ENCODE measurements at places on chromosomes 1 and 21.
A peak's percentile ranks its signal among the peaks of the same experiment; 100 is the strongest.

DNA sequence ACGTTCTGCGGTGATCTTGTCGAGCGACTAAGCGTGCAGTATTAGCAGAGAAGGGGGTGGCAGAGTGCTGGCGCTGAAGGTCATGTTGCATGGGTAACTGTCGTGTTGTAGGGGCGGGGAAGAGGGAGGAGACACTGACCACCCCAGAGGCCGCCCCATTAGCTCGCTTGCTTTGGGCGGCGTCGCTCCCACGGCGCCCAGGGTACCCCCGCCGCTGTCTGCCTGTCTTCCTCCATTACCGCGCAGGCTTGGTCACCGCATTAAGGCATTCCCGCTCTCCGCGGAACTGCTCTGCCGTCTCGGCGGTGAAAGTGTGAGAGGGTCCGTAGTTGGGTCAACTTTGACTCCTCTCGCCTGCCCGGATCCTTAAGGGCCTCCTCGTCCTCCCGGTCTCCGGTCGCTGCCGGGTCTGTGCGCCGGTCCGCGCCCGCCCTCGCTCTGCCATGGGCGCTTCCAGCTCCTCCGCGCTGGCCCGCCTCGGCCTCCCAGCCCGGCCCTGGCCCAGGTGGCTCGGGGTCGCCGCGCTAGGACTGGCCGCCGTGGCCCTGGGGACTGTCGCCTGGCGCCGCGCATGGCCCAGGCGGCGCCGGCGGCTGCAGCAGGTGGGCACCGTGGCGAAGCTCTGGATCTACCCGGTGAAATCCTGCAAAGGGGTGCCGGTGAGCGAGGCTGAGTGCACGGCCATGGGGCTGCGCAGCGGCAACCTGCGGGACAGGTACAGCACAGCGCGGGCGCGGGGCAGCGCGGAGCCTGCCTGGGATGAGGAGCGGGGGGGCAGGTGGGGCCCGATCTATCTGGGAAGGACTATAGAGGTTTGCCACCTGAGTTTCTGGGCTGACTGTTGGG, at the start of gene MTARC2:
Gene MTARC2, plus strand, starts transcription at position 234 of the 846 bp plus-strand sequence. Its CDS starts 210 bp downstream, at position 444.
- no peak for DNase-seq

GRCh38 chr1:61184040-61184713, 101.8 kb downstream of the NFIA start:
- DNase-seq: no peak

- DNase-seq: no peak
Measured at GRCh38 chr1:178055779-178056471, 38.0 kb upstream of the RASAL2 start.

DNA sequence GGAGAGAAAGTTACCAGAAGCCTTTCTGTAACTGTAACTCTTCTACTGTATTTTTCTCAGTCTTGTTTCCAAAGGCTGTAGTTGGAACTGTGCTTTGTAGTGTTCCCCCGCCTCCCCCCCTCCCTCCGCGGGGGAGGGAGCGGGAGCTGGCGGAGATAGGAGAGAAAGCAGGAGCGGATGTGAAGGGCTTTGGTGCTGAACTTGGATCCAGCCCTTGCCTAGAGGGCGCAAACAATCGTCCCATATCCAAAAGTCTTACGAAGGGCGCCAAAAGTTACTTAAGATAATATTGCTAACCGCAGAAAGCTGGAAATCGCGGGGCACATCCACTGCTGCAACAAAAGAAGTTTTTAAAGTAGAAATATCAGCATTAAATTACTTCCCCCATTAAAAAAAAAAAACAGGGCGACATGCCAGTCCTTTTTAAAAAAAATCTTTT, 2.4 kb upstream of the NFIA start:
- DNase-seq: no peak

DNA sequence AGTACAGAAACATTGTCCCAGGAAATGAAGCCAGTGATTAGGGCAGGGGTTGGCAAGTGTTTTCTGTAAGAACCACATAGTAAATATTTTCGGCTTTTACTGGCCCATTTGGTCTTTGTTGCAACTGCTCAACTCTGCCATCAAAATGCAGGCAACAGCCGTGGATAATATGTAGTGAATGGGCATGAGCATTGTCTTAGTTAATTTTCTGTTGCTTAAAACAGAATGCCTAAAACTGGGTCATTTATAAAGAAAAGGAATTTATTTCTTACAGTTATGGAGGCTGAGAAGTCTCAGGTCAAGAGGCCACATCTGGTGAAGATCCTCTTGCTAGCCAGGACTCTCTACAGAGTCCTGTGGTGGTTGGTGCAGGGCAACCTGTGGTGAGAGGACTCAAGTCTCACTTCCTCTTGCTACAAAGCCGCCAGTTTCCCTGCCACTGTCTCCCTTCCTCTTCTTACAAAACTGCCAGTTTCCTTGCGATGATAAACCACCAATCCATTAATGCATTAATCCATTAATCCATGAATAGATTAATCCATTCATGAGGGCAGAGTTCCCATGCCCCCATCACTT, 166.4 kb downstream of the PSMG1 start:
- DNase-seq: no peak

GRCh38 chr1:172578586-172578985, 45.6 kb downstream of the SUCO start:
- DNase-seq: no peak

GRCh38 chr1:223144914-223145313, 1.9 kb upstream of the TLR5 start:
- no peak for DNase-seq

- no peak for DNase-seq
Measured at GRCh38 chr1:4617506-4617905, 36.9 kb upstream of the AJAP1 start.

GRCh38 chr1:216461466-216461865, 38.2 kb upstream of the USH2A start:
- DNase-seq: no peak

DNA sequence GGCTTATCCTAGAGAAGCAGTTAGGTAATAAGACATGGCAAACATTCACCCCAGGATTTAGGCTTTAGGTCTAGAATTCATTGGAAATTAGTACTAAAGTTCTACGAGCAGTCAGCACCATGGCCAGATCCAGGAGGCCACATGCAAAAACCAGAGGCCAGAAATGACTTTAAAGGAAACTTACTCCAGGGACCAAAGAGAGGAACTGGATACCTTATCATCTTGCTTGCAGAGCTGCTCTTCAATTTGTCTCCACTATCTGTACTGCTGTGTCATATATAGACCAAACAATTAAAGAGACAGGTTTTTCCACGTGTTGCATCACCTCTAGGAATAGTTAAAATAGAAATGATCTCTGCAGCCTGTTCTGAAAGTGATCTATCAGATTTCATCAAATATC, 127.8 kb downstream of the LMX1A start:
- no peak for DNase-seq

DNA sequence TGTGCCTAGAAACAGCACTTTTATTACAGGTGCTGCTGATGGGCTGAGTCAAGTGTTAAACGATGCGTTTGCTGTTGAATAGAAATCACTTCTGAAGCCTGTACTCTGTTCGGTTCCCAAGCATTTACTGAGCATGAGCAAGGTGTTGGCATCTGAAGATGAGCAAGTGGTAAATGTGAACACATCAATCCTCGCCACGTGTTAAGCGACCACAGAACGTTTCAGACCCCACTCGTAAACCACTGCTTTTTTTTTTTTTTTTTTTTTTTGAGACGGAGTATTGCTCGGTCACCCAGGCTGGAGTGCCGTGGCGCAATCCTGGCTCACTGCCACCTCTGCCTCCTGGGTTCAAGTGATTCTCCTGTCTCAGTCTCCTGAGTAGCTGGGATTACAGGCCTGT, 241.2 kb downstream of the SETD4 start:
- DNase-seq: no peak

DNA sequence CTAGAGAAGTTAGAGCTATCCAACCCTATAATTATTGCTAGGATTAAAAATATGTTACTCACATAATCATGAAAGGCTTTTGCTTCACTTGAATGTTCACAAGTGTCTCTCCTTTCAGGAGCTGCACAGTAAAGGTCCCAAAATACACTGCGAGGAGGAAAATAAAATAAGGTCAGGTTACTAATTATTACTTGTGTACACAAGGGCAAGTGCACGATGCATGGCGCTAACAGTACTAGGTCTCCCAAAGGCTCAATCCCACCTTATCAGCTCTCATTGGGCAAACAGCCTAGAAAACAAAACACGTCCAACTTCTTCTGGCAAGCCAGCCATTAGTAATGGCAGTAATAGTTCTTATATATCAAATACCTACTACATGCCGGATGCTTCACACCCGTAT, 4.4 kb downstream of the SSBP3 start:
- no peak for DNase-seq

DNA sequence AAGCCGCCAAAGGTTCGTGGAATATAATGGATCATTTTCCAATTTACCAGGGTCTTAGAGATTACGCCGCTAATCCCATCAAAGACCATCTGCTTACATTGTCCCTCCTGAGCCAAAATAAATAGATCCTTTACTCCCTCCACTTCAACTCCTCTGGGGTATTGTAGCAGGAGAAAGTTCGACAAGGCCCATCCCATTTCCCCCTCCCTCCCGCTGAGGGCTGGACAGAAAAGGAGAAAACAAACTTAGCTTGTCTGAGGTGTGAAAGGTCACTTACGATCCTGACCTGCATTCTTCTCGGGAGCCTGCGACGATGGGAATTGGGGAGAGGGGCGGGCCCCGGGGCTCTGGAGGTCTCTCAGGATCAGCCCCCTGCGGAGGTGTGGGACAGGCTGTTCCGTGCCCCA, 60.8 kb downstream of the MEF2D start:
- DNase-seq: no peak

DNA sequence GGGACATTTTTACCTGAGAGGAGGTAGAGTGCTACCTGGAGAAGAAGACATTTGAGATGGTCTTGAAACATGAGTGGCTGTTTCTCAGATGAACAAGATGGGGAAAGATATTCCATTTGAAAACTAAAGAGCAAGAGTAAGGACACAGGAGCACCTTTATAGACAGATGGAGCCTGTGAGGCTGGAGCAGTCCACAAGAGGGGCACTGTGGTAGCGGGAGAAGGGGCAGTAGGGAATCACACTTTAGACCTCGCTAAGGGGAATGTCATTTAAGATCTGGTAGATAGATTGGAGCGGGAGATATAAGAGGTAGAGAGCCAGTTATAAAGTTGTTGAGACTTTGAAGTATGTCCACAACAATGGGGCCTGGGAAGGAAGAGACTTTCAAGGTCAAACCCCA, 23.4 kb downstream of the DYNLT5 start:
- no peak for DNase-seq

DNA sequence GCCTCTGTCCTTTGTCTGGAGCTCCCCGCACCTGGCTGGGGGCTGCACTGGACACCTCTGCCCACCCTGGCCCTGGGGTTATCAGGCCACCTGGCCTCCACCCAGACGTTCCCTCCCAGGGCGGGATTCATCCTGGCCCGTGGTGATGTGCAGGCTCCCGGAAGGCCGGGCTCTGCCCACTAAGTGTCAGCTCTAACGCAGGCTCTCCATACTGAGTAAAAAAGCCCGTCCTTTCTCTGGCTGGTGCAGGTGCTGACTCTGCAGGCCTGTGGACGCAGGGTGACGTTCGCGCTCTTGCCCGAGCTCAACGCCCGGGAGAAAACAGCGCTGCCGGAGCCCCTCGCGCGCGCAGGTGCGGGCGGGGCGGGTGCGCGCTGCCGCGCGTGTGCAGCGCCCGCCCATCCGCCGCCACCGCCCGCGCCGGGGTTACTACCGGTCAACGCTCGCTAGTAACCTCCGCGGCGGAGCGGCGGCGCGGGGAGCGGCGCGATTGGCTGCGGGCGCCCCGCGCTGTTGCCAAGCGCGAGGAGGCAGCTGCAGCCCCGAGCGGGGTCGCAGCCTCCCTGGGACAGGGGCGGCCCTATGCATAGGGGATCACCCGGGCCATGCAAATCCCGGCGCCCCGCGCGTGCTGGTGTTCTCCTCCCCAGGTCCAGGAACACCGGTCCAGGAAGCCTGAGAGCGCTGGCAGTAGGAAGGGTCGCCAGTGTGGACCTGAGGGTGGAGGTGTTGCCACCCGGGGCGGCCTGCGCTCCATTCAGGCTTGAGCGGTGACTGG, 15.7 kb downstream of the ABCG1 start:
- DNase-seq: no peak

DNA sequence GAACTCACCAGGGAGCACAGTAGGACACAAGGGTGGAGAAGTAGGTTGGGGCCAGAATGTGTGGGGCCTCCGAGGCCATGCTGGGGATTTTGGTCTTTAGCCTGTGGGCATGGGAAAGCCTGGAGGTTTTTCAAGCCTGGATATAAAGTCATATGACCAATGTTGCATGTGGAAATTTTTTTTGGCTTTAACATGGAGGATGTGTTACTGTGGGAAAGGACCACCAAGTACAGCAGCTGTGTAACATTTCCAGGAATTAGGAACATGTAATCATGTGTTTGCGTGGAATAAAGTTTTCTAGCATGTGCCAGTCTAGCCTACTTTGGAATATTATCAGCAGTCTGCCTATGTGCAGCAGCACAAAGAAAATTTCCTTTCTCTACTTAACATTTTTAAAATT, 78.5 kb downstream of the TNFSF18 start:
- no peak for DNase-seq

DNA sequence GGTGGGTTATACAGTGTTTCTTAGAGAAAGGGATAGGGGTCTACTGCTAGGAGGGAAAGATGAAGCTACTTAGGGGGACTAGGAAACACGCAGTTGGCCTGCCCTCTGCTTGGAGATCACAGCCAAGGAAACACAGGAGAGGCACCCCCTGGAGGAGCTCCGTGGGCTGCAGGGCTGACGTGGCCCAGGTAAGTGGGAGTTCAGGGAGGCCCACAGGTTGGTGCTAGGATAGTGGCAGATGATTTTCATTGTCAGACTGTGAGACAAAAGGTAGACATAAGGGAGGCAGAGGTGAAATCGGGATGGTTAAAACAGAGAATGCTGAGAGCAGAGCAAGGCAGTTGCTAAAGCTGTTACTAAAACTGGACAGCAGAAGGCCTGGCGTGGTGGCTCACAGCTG, 463.0 kb downstream of the DSCAM start:
- no peak for DNase-seq

- no peak for DNase-seq
Measured at GRCh38 chr1:157335056-157335455, 196.9 kb upstream of the ETV3 start.

GRCh38 chr1:155001675-155002463, 733 bp upstream of the ZBTB7B start:
- DNase-seq: peak; percentile 95

DNA sequence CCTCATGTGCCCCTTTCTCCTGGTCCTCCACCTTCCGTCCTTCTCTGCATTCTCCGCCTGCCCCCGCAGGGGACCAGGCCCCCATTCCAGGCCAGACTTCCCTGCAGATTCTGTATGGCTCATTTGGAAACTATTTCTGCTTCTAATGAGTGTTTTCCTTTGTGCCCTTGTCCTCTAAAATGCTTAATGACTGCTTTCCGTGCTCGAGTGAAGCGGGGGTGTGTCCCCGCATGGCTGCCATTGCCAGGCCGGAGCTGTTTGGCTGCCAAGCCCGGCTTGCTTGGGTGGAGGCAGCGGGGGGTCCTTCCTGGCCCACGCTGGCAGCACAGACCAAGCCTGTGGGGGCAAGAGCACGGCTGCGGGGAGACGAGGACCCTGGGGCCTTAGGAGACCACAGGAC, 299.3 kb upstream of the VAMP3 start:
- DNase-seq: no peak

- DNase-seq: no peak
Measured at GRCh38 chr1:84493747-84494146, 12.4 kb upstream of the SPATA1 start.

- DNase-seq: no peak
Measured at GRCh38 chr21:27326301-27326700, 359.4 kb upstream of the ADAMTS5 start.

GRCh38 chr21:44353191-44353970, at the start of gene TRPM2:
TRPM2 (plus strand) TSS chr21:44353621; CDS start chr21:44353701, 80 bp downstream.
- no peak for DNase-seq

GRCh38 chr1:1429671-1430073, 5.8 kb upstream of the VWA1 start:
- DNase-seq: no peak

- DNase-seq: no peak
Measured at GRCh38 chr1:12019858-12020509, 686 bp downstream of the MIIP start.

All from stimulated activated CD8-positive, alpha-beta memory T cell treated with anti-CD3 and anti-CD28 coated beads, Interleukin-4, amount 100 ng/mL, for 1 hour (primary cell).